Activated T-helper 1 cell treated with Interleukin-2 at 50 U/mL for 16 hours (primary cell): ENCODE measurements at places on chromosomes 5 and 9.
A peak's percentile ranks its signal among the peaks of the same experiment; 100 is the strongest.

DNA sequence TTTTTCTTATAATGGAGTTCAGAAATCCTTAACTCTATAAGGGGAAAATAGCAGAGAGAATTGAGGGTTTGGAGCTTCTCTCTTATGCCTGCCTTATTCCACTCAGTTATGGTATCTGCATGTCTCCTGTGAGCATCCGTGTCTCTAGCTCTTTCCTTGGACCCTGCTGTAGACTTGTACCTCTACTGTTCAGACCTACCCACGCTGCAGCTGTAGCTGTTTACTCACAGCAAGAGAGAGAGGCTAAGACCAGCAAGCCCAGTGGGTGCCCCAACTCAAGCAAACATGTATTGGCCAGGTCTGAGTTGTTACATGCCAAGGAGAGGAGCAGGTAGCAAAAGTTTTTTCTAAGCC, 7.1 kb upstream of the PCSK1 start:
- DNase-seq = no peak

- no peak for DNase-seq
These were observed 47.9 kb downstream of the NACC2 start for GRCh38 chr9:136047076-136047774.

DNA sequence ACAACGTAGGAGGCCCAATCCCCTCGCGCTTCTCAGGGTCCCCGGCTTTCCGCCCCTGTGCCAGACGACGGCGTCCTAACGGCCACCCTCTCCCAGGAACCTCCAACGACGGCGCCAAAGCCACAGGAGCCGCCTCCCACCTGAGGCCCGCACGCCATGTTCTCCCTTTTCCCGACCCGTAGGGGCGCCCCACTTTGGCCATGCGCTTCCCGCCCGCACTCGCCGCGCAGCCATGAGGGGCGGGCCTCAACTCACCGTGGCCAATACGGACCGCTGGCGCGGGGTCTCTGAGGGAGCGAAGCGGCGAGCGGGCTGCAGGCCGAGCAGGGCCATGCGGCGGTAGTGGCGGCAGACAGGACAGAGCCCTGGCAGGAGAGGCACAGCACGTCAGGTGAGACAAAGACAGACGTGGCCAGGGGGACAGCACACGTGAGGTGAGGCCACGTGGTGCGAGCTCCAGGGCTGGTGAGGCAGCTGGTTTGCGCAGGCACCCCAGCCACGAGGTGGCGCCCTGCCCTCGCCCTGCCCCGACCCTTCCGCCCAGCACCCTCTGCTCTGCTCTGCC, 1005.5 kb upstream of the PTPRD start:
- no peak for DNase-seq

- no peak for DNase-seq
These were observed 853 bp downstream of the DCP2 start for GRCh38 chr5:112977440-112977861.

DNA sequence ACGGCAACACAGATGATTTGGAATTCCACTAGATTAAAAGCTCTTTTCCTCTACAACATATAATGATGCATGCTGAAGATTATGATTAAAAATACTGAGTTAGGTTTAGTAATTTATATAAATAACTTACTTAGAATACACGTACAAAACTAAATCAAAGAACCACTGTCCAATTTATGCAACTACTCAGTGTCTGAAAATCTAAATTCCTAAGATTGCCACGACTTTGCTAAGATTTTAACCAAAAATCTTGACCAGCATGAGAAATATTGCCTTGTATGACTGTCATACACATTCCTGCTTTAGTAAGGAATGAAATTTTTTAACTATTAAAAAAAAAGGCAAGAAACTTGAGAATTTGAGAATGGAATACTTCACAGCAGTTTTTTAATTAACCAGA, 292.4 kb downstream of the ZNF608 start:
- DNase-seq = no peak

GRCh38 chr5:148626081-148626613, 28.2 kb downstream of the HTR4 start:
- DNase-seq = no peak

- DNase-seq = no peak
These were observed 11.7 kb upstream of the EXOSC2 start for GRCh38 chr9:130681769-130682420.

- no peak for DNase-seq
These were observed 187.9 kb upstream of the ELL2 start for GRCh38 chr5:96149546-96149945.

- DNase-seq = no peak
These were observed 25.1 kb downstream of the NANS start for GRCh38 chr9:98081477-98082219.

- DNase-seq = no peak
These were observed at the start of gene NME5 for GRCh38 chr5:138138949-138139780. Gene NME5, minus strand, starts transcription at chr5:138139428. Its CDS starts 648 bp downstream, at chr5:138138780.

- no peak for DNase-seq
These were observed 138.3 kb downstream of the PBX3 start for GRCh38 chr9:125885405-125886034.

- DNase-seq = no peak
These were observed 134.8 kb downstream of the FBXO4 start for GRCh38 chr5:42059778-42060464.

- DNase-seq = no peak
These were observed 54.5 kb upstream of the GARNL3 start for GRCh38 chr9:127209948-127210640.

DNA sequence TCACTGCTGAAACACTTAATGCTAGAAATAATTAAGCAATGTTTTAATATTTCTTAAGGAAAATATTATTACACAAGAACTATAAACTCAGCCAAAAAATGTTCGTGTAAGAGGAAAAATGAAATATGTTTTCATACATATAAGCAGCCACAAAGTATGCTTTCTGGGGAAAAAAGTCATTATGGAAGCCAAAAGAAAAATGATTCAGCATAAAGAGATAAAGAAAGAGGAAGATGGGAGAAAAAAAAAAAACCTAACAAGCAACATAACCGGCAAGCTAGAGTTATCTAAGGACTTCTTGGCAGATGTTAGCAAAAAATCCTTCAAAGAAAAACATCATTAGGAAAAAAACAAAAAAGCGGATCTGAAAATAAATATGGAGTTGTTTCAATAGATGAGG, 179.1 kb downstream of the MUSK start:
- no peak for DNase-seq

DNA sequence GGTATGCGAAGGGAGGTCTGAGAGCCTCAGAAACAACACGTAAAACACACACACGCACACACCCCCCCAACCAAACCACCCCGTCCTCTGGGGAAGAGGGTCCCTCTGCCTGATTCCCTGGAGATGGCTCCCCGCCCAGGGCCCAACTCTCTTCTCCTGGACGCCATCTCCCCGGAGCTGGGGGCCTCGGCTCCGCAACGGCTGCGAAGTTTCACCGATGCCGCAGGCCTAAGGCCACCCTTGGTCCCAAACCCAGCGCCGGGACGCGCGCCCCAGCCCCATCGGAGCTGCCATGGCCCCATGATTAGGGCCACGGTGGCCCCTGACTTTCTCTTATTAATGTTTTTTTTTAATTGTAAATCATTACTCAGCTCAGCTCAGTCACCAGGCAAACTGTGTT, 181.4 kb upstream of the TBCA start:
- DNase-seq = no peak

DNA sequence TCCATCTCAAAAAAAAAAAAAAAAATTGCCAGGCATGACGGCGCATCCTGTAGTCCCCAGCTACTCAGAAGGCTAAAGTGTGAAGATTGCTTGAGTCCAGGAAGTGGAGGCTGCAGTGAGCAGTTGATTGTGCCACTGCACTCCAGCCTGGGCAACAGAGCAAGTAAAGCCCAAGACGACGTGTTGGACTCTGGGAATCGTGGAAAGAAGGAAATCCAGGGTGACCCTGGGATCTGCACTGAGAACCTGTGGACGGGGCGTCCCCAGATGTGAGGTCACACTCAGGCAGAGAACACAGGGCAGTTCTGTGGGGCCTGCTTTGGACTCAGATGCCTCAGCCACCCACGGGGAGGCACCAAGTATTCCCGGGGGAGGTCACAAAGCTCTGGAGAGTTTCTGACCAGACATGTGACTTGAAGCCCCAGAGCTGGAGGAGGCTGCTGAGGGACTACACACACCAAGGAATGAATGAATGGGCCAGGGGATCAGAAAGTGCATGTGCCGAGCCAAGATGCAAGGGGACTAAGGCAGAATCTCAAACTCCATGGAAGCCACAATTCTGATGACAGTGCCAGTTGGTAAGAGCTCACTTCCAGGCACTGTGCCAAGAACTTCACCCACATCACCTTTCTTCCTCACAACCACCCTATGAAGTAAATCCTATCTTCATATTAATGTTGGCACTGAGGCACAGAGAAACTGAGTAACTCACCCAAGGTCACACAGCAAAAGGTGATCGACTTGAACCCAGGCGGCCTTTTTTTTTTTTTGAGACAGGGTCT, 12.9 kb downstream of the DYNC2I2 start:
- no peak for DNase-seq

GRCh38 chr9:105557804-105558610, at the start of gene FKTN:
Gene FKTN, plus strand, starts transcription at chr9:105558131. Its CDS starts 16,902 bp downstream, at chr9:105575033.
- DNase-seq = peak; percentile 52
